ENCODE measurements at places on chromosomes 13 and 19. TPM values are rescaled to one million over a fixed set of nuclear protein-coding genes. Genes with fewer than 3 reads are reported as not detected.

The ZNF285 gene
- total RNA-seq, result 3.1 TPM

The CATSPERD gene
- not detected for total RNA-seq

The CEACAM21 gene
- total RNA-seq, result 9.7 TPM

The ANKLE1 gene
- 0.39 TPM for total RNA-seq

The NKPD1 gene
- total RNA-seq, result 0.29 TPM

The ZNF442 gene
- 0.48 TPM for total RNA-seq

The PRR22 gene
- 0.76 TPM for total RNA-seq

The PCDH9 gene
- 5.3 TPM for total RNA-seq

The B3GNT3 gene
- not detected for total RNA-seq

The ATP8B3 gene
- 1.5 TPM for total RNA-seq

The AMH gene
- total RNA-seq, result 2.1 TPM

The SIAH3 gene
- total RNA-seq, result 0.10 TPM

The ATXN8OS gene
- total RNA-seq, result not detected

The ANKRD24 gene
- 2.1 TPM for total RNA-seq

The DCT gene
- not detected for total RNA-seq

The ZNF667 gene
- total RNA-seq, result 2.6 TPM

The LSR gene
- 7.5 TPM for total RNA-seq

The FAM216B gene
- not detected for total RNA-seq

The MBD3L3 gene
- total RNA-seq, result not detected

The ZNF561 gene
- 24.8 TPM for total RNA-seq

The ZNF260 gene
- total RNA-seq, result 13.8 TPM

The NBEA gene
- total RNA-seq, result 4.1 TPM

The SLC25A42 gene
- total RNA-seq, result 6.8 TPM

The SMAD9 gene
- 2.3 TPM for total RNA-seq

The PCCA gene
- total RNA-seq, result 17.2 TPM

The CGB8 gene
- total RNA-seq, result not detected
